ENCODE measurements at places on chromosomes 1 and 21.
A peak's percentile ranks its signal among the peaks of the same experiment; 100 is the strongest.

GRCh38 chr1:223319905-223320580 is 43.9 kb downstream of the SUSD4 start:
- DNase-seq: no peak

DNA sequence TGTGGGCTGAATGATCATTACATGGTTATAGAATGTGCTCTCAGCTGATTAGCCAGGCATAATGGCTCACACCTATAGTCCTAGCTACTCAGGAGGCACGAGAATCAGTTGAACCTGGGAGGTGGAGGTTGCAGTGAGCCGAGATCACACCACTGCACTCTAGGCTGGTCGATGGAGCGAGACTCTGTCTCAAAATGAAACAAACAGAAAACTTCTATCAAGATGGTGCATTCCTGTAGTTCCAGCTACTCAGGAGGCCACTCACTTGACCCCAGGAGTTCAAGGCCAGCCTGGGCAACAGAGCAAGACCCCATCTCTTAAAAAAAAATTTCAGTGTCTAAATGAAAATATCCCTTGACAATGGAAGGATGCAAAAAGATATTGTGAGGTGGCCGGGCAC is 10.9 kb downstream of the TIMM17A start:
- DNase-seq: no peak

- DNase-seq: no peak
These were observed 402.4 kb upstream of the PROX1 start for GRCh38 chr1:213585402-213585801.

DNA sequence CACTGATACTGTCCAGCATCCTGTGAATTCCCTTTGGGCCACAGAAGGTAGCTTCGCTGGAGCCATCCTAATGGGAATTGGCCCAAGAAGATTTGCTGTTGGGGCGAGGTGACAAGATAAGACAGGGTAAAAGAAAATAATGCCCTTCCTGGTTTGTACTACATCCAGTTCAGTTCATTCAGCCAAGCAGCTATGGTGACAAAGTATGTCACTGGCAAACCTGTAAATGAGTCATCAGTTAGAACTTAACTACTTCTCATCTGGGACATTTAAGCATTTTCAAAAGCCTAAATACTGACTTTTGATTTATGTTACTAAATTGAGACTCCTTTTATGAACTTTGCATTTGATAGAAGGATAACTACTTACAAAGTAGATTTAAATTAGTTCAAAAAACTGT is 54.2 kb downstream of the WDR64 start:
- DNase-seq: peak; percentile 49

GRCh38 chr1:30413606-30414005 is 309.8 kb downstream of the MATN1 start:
- no peak for DNase-seq

DNA sequence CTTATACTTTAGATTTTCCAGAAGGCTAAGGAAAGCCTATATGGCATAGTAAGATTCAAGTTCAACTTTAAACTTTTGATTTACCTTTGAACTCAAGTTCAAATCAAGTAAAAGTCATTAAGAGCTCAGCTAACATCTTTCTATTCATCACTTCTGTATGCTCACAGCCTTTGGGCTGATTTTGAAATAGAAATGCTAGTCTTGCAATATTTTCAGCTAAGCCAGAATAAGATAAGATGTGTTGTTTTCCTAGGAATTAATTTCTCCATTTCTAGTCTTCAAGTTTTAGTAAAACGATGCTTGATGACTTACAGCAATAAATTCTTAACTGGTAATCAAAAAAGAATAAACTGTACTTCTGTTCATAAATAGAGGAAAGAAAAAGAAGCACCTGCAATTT is 35.6 kb downstream of the ATP1B1 start:
- DNase-seq: no peak

DNA sequence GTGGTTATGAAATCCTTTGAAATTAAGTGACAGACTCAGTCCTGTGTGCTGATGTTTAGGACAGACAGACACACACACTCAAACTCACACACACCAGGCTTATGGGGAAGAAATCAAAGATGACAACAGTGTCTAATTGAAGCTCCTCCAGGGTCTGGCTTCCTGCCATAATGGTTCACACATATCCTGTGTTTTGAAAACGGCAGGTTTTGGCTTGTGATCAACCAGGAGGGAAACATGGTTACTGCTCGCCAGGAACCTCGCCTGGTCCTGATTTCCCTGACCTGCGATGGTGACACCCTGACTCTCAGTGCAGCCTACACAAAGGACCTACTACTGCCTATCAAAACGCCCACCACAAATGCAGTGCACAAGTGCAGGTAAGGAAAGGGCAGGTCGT is 4.6 kb downstream of the MTARC1 start:
- DNase-seq: no peak

DNA sequence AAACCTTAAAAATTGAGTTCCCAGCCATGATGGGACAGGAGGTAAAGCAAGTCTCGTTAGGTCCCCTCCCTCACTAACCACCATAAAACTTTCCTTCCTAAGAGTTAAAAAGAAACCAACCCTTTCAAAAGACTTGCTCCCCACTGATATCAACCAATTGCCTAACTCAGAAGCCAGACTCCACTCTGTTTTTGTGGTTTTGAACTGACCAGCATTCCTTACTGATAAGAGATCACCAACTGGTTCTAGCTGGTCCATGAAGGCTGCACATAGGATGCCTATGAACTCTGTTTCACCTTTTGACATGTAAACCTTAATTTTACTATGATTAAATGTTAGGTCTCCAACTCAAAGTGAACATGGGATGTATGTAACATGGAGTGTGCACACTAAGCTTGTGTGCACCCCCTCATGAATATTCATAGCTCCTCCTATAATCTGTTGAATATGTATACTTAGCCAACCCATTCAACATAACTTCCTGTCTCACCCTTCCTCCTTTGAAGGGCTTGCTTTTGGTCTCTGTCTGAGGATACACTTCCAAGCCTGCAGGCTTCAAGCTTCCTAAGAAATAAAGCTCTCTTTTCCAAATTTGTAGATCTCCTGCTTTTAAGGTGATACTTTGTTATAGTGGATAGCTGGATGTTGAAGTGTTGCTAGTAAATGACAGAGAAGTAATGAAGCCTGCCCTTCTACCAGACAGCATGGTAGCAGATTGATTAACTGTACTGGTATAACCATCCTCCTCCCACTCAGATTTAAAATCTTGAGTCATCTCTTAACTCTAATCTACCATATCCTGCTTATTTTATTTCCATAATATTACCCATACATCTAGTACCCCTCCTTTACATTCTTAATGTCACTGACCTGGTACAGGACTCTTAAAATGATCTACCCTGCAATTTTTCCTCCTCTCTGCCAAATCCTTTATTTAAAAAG is 95.6 kb downstream of the ZNF644 start:
- peak; percentile 74 for DNase-seq

DNA sequence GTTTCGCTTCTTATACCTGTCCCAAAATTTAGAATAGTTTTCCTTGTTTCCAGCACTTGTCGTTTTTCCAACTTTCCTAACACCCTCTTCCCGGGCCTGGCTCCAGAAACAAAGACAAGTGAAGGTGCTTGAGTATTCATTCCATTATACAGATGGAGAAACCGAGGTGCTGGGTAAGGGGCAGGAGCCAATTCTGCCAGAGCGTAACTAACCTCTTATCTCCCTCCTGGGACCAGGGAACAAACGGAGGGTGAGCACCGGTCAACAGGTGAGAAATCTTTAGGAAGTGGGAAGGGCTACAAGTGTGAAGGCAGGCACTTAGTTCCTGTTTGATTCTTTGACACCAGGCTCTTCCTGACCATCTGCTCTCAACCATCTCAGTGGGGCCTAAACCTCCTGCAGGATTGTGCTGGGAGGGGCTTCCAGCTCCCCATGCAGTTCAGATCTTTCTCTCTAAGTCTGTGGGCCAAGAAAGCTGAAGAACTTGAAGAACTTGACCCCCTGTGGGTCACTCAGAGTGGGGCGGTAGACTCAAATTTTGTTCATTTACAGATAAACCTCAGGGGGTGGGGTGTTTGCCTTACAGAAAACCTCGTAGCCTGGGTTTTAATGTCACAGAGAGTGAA is 8.7 kb downstream of the PLXNA2 start:
- no peak for DNase-seq

GRCh38 chr1:226582966-226583365 is 34.4 kb downstream of the STUM start:
- DNase-seq: no peak

DNA sequence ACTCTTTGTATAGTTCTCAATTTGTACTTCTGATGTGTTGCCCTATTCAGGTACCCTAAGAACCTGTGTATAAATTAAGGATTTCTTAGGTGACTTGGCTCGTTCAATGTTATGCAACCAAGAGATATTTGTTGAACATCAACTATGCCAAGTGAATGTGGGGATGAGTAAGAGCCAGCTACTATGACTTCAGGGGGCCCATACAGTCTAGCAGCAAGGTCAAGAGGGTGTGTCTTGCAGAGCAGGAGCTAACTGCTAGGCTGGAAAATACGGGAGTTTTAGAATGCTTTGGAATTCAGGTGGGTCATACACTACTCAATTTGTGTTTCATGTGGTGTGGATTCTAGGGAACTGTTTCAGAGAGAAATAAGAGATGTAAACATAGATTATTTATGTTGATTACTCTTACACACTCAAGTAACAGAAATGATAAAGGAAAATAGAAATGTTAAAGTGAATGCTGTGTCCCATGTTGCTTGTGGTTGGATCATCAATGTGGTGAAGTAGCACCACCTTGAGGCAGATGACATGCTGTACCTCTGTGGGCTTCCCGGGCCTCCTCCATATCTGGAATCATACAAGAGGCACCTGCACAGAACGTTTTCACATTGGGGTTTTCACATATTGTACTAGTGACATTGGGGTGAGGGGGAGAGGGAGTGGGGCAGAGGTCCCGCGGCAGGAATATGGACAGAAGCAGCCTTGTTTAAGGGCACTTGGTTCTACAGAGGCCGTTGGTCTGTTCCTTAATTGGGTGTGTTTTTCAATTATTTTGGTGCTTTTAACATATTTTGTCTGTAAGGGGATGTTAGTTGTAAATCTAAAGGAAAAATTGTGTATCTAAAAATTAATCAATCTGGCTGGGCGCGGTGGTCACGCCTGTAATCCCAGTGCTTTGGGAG is 12.4 kb downstream of the ARPC5 start:
- peak; percentile 69 for DNase-seq

GRCh38 chr1:78004719-78005447 is at the start of gene DNAJB4:
Gene DNAJB4 (plus strand): TSS chr1:78004939. CDS start chr1:78005111, 172 bp downstream.
- DNase-seq: peak; percentile 98

DNA sequence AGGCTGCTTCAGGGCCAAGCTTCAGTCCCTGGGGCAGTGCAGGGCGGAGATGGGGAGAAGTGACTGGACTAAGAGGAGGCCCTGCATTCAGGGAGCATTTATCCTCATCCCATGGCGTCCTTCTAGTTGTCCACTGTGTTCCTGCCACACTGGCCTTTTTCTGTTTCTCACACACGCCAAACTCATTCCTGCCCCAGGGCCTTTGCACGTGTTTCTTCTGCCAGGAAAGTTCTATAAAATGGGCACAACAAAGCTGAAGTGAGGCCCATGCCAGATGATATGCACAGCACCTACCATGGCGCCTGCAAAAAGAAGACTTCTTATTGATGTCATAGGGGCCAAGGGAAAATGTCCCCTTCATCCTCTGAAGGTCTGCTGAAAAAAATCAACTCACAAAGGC is 24.3 kb downstream of the MROH7 start:
- DNase-seq: no peak

DNA sequence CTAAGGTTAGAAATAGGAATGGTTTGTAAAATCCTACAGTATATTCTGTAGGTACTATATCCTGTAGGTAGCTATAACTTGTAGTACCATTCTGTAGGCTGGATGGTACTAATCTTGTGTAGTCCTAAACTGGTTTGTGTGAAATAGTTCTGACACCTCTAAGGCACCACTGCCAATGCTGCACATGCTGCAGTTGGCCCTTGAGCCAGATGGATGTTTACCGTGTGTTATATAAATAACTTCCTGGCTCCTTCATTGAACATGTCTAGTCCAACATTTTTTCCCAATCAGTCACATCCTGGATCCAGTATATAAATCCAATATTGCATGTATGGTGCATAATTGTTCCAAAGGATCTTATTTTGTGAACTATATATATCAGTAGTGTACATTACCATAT is 89.5 kb upstream of the GNG4 start:
- peak; percentile 82 for DNase-seq

GRCh38 chr1:55380355-55380970 is 165.3 kb upstream of the USP24 start:
- no peak for DNase-seq

- DNase-seq: no peak
These were observed 59.0 kb downstream of the ERI3 start for GRCh38 chr1:44296086-44296485.

DNA sequence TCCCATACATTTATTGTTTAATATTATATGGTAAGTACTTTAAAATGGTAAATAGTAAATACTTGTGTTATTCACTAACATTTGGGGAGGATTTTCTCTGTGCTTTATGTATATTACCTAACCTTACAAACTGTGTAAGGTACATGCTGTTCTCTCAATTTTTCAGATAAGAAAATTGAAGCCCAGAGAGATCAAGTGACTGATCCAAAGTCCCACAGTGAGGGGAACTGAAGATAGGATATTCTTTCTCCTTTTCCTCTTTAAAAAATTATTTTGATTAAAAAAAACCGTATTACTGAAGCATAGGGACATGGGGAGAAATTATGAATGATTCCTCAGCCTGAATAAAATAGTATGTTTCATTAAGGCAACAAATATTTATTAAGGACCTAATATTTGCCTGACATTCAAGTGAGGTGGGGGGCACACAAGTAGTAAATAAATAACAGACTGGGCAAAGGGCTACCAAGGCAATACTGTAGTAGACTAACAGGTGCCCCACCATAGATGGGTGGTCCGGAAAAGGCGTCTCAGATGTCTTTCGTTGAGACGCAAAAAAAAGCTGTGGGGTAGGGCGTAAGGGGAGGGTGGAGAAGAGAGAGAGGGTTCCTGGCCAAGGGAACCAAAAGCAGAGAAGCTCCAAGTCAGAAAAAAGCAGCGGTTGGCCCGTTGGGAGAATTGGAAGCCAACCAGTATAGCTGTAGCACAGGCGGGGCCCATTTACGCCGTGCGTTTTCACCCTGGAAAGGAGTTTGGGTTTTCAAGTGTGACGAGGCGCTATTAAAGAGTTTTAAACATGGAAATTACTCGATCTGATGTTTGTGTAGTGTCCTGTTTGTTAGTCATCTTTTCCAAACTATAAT is 944 bp upstream of the AGO3 start:
- DNase-seq: peak; percentile 64

- no peak for DNase-seq
These were observed 190.5 kb upstream of the CSF3R start for GRCh38 chr1:36673202-36673601.

GRCh38 chr1:89274411-89274857 is 1.8 kb upstream of the GBP5 start:
- DNase-seq: peak; percentile 59

All from EH (cell line).